ENCODE measurements at places on chromosomes 13 and 19.
A peak's percentile ranks its signal among the peaks of the same experiment; 100 is the strongest.

GRCh38 chr13:98879957-98880356 lies 97.9 kb downstream of the DOCK9 start:
- no peak for DNase-seq

DNA sequence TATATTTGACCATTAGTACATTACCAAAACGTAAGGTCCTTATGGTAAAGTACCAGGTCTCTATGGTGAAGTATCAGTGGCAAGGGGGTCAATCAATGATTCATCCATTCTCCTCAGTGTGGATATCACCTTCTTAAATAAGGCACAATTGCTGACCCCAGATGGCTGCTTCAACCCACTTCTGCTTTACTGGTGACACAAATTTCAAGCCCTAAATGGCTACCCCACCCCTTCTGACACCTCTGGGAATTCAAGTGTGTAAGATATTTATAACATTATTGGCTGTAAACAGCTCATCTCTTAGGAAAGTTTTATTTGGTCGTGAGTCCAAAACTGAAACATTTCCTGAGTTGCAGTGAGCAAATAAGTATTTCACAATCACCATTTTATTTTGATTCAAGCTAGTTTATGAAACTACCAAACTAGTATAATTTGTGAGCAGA lies 7.9 kb upstream of the WBP4 start:
- no peak for DNase-seq

- no peak for DNase-seq
Observed at GRCh38 chr13:50742968-50743367, 100.5 kb downstream of the DLEU7 start.

DNA sequence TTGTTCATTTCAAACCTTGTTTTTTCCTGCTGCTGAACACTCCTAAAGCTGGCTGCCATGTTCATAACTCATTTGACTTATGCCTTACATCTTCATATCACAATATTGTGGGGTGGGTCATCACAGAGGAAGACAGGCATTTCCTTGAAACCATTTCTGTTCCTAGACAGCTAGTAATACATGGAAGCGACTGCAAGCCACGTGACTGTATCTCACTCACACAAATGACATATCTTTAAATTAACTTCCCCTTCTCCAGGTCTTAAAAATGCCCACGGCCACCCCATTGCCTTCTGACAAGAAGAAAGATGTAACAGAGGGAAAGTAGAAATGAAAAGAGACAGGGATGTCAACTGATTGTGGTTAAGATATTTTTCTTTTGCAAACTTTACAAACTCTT lies 236.8 kb downstream of the LMO7 start:
- DNase-seq = no peak

GRCh38 chr19:1025960-1026782 lies at the start of gene CNN2:
Gene CNN2 (plus strand): TSS chr19:1026608. CDS start chr19:1026662, 54 bp downstream.
- DNase-seq = peak; percentile 85

- DNase-seq = no peak
Observed at GRCh38 chr19:19544257-19544953, 6.3 kb downstream of the CILP2 start.

DNA sequence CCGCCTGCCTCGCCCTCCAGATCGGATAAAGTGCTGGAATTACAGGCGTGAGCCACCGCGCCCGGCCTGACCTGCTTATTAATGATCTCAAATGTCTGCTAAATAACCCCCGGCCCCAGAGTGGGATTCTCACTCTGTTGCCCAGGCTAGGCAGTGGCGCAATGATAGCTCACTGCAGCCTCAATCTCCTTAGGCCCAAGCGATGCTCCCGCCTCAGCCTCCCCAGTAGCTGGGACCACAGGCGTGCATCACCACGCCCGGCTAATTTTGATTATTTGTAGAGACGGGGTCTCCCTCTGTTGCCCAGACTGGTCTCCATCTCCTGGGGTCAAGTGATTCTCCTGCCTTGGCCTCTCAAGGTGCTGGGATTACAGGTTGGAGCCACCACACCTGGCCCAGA lies 626 bp upstream of the ATP5F1D start:
- DNase-seq = no peak

DNA sequence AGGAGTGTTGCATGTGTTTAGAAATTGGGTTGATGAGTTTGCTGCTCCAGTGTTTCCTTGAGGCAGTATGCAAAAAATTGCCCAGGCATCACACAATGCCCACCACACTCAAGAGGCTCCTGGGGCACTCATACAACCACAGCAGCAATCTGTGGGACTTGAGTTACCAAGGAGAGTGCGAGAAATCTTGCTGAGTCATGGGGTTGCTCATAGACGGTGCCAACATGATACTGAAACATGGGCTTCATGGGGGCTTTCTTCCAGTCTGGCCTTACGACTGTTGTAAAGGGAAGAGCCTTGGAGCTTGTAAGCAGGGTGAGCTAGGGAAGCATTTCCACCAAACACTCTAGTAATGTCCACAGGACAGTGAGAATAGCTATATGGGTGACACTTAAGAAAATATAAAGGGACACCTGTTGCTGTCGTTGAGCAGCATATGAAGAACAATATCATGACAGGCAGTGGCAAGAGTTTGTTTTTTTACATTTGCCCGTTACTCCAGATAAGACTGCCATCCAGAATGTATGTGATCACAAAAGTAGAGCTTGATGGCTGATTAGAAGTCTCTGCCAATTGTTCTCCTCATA lies 1237.4 kb downstream of the UQCRFS1 start:
- no peak for DNase-seq

DNA sequence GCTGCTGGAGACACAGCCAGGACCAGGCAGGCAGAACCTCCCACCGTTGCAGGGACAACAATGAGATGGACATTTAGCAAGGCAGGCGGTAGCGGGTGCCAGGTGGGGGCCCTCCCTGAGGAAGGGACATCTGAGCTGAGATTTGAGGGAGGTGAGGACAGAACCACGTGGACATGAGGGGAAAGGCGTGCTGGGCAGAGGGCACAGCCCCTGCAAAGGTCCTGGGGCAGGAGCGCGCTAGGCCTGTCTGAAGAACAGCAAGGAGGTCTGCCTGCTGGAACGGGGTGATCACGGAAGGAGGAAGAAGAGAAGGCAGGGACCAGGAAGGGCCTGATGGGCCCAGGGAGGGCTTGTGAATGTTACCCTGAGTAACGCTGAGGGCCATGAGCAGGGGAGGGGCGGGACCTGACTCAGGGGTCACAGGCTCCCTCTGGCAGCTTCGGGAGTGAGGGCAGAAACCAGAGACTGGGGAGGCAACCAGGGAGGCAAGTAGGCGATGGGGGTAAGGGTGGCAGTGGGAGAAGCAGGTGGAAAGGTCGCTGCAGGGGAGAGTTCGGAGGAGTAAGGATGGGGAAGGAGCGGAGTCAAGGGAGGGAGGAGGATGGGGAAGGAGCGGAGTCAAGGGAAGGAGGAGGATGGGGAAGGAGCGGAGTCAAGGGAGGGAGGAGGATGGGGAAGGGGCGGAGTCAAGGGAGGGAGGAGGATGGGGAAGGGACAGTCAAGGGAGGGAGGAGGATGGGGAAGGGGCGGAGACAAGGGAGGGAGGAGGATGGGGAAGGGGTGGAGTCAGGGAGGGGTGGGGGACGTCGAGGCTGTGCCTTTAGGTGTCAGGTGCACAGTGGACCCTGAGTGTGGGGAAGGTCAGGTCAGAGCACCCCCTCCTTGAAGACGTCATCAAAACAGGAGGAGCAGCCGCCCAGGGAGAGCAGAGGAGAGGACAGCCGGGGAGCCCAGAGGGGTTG lies 15.7 kb upstream of the B3GNT3 start:
- DNase-seq = peak; percentile 46

- DNase-seq = no peak
Observed at GRCh38 chr13:62960723-62961122, 1545.1 kb upstream of the PCDH20 start.

- DNase-seq = no peak
Observed at GRCh38 chr19:45865269-45865948, 1.3 kb downstream of the FOXA3 start.
